ENCODE measurements at places on chromosomes 6 and 20.

DNA sequence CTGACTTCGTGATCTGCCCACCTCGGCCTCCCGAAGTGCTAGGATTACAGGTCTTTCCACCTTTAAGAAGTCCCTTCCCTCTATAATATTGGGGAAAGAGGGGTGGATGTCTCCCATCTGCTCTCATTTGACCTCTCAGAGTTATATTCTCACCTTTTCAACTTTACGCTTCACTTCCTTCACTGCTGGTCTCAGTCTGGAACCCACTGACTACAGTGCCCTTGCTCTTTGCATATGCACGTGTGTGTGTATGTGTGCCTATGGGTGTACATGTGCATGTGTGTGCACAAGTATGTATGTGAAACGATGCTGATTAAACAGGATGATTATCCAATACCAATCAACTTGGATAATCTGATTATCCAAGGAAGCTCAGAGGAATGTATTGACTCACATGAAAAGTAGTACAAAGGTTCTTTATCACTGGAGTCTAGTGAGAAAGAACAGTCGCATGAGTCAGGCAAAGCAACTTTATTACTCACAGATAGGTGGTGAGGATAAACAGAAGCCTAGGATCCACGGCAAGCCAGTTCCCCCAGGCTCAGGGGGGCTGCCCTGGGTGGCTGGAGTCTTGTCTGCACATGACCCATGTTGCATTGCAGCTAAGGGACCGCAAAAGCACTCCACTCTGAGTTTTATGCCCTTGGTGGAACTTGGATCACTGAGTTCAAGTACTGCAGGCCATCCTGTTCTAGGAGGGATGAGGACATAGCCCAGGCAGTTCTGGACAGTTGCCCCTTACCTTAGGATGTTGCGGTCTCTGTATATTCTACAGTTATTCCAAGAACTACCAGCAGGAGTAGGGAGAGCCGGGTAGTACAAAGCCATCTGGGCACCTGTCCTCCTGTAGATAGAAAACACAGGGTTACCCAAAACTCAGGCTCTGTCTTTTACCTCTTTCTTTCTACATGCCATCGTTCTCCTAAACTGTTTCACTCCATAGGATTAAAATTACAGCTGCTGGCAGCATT lies 50.9 kb downstream of the SNRNP48 start:
- no peak for DNase-seq

- no peak for DNase-seq
Measured at GRCh38 chr20:50515471-50516106, 5.4 kb downstream of the PTPN1 start.

- DNase-seq: no peak
Measured at GRCh38 chr6:27478141-27478705, 5.3 kb upstream of the ZNF184 start.

GRCh38 chr6:137964876-137965275 lies 97.8 kb downstream of the TNFAIP3 start:
- no peak for DNase-seq

DNA sequence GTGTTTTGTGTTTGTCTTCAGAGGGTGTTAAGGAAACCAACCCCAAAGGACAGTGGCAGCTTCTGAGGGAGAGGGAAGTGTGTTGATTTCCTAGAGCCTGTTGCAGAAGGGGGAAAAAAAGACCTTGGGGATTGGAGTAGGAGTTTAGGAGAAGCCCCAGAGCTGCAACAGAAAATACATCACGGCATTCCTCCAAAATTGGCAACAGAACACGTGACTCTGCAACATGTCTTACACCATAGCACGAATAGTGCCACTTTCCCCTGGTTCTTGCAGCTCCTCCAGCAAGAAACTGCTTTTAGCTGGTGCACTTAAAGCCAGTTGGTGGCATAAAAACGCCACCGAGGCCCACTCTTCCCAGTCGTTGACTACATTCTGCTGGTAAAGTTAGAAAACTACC lies 473.0 kb downstream of the CD83 start:
- DNase-seq: no peak

Data from stimulated activated CD4-positive, alpha-beta T cell treated with anti-CD3 and anti-CD28 coated beads, TNF-alpha, amount 100 ng/mL, for 1 hour (primary cell).